Gastroesophageal sphincter (tissue), 4 donors: ENCODE measurements at places on chromosomes 4 and X. TPM values are rescaled to one million over a fixed set of nuclear protein-coding genes. Genes with fewer than 3 reads are reported as not detected.

DNA sequence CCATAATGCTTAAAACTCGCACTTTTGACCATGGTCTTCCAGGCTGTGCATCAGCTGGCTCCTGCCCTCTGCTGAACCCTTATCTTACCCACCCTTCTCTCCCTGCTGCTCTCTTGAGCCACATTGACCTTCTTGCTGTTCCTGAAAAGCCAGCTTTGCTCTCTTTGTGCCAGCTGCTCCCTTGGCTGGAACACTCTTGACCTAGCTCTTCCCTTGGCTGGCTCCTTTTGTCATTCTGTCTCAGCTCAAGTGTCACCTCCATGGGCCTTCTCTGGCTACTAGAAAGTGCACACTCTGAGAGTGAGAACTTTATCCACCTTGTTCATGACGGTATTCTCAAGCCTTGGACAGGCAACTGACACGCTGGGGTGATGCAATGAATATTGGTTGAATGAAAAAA lies 112.1 kb downstream of the MGST2 start:
- ATAC-seq = no peak

GRCh38 chrX:150966742-150967141 lies 16.4 kb upstream of the HMGB3 start:
- ATAC-seq = no peak

- ATAC-seq = no peak
Observed at GRCh38 chr4:142248946-142249345, 597.2 kb downstream of the INPP4B start.

DNA sequence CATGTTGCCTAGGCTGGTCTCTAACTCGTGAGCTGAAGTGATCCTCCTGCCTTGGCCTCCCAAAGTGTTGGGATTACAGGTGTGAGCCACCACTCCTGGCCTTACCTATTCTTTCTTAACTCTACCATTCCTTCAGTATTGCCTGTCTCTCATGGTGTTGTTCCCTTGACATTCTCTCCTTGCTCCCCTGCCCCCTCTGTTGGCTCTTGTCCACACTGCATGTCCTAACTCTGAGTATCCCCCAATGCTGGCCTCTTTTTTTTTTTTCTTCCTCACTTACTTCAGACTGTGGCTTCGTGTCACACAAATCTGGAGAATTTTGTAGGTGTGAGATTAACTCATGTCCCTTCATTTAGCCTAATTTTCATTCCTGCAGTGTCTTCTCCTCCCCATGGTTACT lies 22.9 kb upstream of the FRMPD4 start:
- no peak for ATAC-seq

- ATAC-seq = peak; percentile 77
Observed at GRCh38 chr4:61273233-61273632, 73.1 kb downstream of the ADGRL3 start.

- ATAC-seq = no peak
Observed at GRCh38 chr4:8836664-8837171, 34.9 kb downstream of the HMX1 start.

DNA sequence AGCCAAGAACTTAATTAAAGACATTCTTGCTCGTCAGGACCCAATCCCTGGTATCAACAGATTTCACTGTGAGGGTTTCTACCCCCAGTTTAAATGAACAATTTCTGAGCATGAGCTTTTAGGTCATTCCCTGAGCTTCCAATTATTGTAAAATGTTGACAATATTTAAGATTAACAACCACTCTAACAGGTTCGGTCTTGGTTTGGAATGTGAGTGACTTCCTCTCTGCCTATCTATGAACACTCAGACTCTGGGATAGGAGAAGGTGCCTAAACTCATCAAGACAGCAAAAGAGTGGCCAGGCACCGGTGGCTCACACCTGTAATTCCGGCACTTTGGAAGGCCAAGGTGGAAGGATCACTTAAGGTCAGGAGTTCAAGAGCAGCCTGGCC lies 82.9 kb upstream of the TMEM150C start:
- no peak for ATAC-seq

DNA sequence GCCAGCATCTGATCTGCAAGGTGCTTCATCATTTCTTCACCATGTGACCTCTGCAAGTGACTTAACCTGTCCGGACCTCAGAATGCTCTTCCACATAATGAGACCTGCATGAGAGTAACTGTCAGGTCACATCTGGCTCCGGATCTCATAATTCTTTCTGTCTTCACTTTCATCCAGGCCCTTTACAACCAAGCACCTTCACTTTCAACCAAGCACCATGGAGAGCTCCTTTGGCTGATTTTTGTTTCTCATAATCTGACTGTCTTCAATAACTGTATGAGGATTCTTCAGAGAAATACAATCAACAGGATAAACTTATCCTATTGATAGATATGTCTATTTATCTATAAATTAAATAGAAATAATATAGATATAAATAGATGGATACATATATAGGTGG lies 148.1 kb downstream of the VCX3A start:
- ATAC-seq = no peak

GRCh38 chr4:186831574-186831973 lies 107.9 kb upstream of the FAT1 start:
- no peak for ATAC-seq

DNA sequence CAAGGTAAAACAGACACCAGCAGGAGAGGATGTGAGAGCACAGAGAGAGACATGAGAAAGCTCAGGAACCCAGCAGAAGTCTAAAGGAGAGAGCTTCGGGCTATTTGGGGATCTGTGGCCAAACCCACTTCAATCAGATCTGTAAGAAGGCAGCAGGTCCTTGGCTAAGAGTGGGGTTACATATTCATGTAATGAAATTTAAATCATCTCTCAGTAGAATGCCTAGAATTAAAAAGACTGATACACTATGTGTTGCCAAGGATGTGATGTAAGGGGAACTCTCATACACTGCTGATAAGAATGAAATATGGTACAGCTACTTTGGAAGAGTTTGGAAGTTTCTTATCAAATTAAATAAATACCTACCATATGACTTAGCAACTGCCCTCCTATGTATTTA lies 35.8 kb downstream of the PDE5A start:
- no peak for ATAC-seq

DNA sequence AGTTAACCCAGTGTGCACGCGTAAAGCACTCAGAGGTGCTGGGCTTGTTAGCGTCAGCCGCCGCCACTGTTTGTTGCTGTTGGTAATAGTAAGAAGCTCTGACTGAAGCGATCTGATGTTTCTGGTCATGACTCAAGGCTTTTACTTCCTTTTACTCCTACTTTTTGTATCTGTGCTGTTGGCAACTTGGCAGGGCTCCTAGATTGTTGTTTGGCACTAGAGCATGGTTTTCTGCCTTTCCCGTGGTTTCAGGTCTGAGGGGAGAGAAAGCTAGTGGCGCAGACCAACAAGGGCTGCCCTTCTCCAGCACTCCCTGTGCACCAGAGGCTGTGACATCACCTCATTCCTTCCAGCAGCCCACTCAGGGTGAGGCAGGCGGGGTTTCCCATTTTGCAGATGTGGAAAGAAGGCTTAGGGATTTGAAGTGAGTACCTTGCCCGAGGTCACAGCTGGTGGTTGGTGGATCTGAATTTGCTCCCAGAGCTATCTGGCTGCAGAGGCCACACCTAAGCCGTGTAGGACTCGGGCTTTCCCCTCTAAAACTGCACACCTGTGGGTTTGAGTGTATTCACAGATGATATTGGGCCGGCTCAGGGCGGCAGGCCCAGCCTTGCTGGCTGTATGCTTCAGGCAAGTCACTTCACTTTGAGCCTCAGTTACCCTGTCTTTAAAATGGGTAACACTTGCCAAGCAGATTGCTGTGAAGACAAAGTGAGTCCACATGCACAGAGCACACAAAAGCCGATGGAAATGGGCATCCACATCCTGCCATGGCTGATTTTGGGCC lies 51.2 kb upstream of the TADA2B start:
- no peak for ATAC-seq

DNA sequence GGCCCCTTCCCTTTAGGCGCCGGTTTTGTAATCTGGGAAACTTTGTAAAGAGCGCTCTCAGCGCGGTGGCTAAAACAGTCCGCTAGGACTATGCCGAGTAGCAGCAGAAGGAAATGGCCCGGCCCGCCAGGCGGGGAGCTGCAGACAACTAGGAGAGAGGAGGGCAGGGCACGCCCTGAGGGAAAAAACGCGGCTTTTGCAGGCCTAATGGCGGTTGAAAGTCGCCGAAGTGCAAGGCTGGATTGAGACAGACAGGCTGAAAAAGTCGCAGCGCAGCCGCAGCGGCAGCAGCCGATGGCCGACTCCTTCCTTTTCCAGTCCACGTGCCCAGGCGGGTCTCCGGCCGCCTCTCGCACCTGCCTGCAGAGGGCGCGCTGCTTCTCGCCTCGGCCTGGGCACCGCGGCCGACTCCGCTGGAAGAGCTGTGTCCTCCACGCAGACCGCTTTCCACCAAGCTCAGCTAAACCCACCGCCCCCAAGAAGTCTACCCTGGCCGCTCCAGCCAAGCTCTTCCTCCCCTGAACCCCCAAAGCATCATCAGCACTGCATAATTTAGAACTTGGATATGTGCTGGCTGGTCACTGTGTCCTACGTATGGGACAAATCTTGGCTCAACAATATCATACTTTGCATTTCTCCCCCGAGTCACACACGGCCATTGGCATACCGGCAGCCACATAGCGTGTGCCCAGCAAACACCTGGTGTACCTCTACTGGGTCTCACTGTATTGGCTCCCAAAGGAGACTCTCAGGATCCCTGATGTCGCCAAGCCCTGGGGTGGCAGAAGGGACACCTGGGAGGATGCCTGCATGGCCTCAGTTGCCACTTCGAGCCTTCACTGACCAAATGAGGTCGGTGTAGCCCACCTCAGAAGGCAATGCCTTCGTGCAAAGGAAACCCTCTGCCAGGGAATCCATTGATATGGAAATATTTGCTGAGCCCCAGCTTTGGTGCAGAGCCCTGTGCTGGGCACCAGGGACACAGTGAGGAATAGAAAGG lies 14.5 kb downstream of the SLC25A5 start:
- peak; percentile 73 for ATAC-seq

GRCh38 chr4:17997129-17997528 lies 24.4 kb downstream of the LCORL start:
- no peak for ATAC-seq

- ATAC-seq = no peak
Observed at GRCh38 chr4:82777857-82778525, 20.6 kb downstream of the SCD5 start.

- peak; percentile 65 for ATAC-seq
Observed at GRCh38 chrX:118807151-118808017, 16.2 kb upstream of the ZCCHC12 start.

DNA sequence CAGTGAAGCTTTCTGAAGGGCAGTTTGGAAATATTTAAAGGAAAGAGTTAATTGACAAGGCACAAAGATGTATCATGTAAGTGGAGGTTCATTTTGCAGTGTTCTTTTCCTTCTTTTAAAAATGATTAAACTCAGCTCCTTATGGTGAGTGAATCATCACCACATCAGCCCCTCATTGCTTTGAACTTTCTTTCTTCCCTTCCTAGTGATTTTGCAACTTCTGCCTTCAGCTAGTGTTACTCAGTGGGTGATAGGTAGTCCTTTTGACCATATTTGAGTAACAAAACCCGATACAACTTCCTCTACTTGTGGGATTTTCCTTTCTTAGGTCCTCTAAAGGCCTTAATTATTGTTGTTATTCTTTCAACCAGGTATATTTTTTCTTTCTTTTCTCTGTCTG lies 8.2 kb downstream of the ZCCHC4 start:
- no peak for ATAC-seq

- ATAC-seq = no peak
Observed at GRCh38 chr4:83454686-83455085, 937 bp downstream of the HELQ start.

DNA sequence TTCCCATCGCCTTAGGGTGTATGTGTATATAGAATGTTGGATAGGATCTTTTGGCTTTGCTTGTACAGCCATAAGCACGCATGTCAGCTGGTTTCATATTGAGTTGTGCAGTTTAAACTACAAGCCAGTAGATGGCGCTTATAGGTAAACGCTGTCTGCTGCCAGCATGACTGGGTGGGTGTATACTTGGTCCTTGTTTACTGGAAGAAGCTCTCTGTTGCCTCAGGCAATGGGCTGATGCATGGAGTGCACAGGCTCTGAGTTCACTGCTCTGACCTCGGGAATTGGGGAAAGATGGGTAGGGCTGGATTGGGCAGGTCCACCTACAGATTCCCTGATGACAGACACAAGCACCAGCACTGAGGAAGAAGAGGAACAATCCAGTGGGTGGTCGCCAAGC lies 831.5 kb downstream of the STIM2 start:
- ATAC-seq = no peak

- no peak for ATAC-seq
Observed at GRCh38 chr4:184284336-184284690, 66.6 kb upstream of the ENPP6 start.

GRCh38 chr4:87962398-87963146 lies 12.9 kb upstream of the SPP1 start:
- no peak for ATAC-seq

- peak; percentile 31 for ATAC-seq
Observed at GRCh38 chrX:21176921-21177571, 197.2 kb upstream of the CNKSR2 start.

- ATAC-seq = no peak
Observed at GRCh38 chrX:68648960-68649359, 1.5 kb downstream of the STARD8 start.

DNA sequence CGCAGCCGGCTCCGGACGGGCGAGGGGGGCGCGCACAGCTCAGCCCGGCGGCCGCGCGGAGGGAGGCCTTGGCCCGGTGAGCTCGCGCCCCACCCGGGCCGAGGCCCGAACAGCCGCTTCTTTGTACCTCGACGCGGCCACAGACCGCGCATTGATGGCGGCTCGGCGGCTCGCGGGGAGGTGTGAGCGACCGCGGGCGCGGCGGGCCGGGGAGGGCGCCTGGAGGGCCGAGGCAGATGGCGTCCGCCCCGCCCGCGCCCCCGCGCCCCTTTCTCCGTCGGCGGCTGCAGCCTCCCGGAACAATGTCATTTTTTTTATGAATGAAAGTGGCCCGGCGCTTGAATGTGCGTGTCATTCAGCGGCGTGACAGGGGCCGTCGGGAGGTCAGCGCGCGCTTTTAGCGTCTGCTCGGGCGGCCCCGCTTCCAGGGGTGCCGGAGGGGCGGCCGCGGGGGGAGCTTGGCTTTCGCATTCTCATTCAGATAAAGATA lies 1.8 kb downstream of the FGFR3 start:
- ATAC-seq = no peak

DNA sequence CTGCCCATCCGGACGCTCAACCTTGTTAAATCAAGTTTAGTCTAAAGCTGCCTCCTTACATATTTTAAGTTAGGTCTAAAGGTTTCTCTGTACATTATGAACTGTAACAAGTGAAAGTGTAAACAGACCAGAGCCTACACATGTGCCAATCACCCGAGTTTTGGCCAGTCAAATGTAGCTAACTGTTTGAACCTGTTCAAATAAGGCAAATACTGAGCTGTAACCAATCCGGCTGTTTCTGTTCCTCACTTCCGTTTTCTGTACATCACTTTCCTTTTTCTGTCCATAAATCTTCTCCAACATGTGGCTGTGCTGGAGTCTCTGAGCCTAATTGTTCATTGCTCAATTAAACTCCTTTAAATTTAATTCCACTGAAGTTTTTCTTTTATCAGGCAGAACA lies 113.3 kb upstream of the SHISA3 start:
- ATAC-seq = no peak

The STPG2 gene
- total RNA-seq = 0.13 TPM

The GPR50 gene
- not detected for total RNA-seq

The HMGN5 gene
- total RNA-seq = 4.0 TPM

The MAGEA8 gene
- total RNA-seq = not detected

The MAGEB10 gene
- total RNA-seq = not detected

The POF1B gene
- 0.16 TPM for total RNA-seq

The BEX3 gene
- total RNA-seq = 117 TPM

The PROM1 gene
- total RNA-seq = 4.2 TPM

The CITED1 gene
- total RNA-seq = not detected

The DGAT2L6 gene
- not detected for total RNA-seq

The SLC25A53 gene
- total RNA-seq = 33.8 TPM

The TNMD gene
- total RNA-seq = not detected

The GPRASP3 gene
- 4.8 TPM for total RNA-seq

The CDX4 gene
- total RNA-seq = not detected

The CSAG1 gene
- not detected for total RNA-seq

The PPBP gene
- not detected for total RNA-seq
